DMS 273 treated with DMSO at 0.1 percent for 48 hours (cell line): ENCODE measurements at places on chromosomes 4 and X.

DNA sequence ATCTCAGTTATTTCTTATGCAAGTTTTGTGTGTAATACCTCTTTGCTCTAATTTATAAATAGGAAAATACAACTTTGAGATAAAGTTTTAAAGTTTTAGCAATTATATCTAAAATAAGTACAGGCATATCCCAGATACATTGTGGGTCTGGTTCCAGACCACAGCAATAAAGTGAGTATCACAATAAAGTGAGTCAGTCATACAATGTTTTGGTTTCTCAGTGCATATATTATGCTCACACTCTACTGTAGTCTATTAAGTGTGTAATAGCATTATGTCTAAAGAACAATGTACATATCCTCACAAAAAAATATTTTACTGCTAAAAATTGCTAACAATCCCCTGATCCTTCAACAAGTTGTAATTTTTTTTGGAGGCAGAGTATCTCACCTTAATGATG is 49.2 kb downstream of the ANAPC10 start:
- no peak for DNase-seq

- DNase-seq, result no peak
Observed at GRCh38 chr4:41205854-41206460, 8.4 kb downstream of the APBB2 start.

DNA sequence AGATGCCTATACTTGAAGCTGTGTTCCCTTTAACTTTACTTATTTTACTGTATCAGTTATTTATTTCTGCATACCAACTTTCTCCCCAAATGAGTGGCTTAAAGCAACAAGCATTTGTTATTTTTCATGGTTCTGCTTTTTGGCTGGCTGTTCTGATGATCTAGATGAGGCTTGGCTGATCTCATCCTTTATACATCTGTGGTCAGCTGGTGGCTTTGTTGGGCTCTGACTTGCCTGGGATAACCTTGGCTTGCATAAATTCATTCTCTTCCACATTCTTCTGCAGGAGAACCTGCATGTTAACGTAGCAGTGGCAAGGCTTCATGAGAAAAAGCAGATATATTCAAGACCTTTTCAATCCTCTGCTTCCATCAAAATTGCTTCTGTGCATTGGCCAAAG is 1317.6 kb downstream of the ADGRL3 start:
- DNase-seq, result no peak

DNA sequence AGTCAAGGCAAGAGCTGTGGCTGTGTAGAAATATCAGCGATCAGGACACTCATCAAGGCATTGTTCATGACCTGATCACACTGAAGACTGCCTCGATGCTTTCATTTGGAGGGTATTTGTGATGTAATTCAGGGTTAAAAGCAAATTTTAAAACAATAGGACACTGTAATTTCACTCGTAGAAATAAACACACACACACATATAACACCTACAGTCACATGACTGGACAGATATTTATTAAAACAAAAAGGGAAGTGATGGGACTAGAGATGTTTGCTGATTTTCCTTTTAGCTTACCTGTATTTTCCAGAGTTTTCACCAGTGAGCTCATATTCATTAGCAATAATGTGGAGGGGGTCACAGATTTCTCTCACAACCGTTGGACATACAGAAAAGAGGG is 51.1 kb upstream of the KDR start:
- DNase-seq, result no peak

DNA sequence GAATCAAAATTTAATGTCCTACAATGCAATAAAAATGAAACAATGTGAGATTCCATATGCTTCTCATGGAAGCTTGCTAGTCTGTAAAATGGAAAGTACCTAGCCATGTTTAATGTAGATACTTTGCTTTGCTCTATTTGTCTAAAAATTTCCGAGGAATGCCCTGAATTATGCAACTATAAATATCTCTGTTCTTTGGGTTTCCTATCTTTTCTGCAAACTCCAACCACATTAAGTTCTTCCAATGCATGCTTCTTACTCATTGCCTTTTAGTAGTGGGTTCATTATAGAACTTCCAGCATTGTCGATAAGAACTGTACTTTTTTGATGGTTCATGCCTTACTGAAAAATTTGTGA is 178.3 kb downstream of the RASL11B start:
- no peak for DNase-seq

DNA sequence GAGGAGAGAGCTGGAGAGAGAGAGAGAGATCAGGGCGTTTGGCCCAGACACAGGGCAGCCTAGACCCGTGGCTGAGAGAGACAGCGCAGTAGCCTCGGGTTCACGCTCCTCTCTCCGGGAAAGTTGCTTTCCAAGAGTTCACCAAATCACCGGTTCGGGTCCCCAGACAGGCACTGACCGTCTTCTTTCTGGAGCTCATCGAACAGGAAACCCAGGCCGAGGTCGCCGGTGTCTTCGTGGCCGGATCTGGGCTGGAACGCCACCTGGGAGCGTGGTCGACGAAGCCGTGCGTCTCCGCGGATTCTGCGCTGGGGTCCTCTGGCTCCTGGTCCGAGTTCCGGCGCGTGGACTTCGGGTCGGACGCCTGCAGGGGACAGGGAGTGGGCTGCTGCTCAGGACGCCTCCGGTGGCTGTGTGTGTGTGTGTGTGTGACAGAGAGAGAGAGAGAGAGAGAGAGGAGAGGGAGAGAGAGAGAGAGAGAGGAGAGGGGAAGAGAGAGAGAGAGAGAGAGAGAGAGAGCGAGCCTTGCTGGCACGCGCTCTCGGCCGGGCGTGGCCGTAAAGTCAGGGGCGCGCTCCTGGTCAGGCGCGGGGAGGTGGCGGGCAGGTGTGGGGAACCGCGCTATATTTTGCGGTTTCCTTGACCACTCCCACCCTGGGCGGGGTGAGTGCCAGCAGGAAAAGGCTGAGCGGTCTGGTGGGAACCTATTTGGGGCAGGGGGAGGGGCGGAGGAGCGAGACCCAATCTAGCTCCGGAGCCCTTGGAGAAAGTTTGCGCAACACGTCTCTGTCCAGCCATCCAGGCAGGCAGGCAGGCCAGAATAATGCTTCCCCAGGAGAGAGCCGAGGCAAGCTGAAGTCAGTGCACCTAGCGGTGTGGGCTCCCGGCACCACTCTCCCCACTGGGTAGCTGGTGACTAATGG is 62.1 kb downstream of the RHOXF2B start:
- DNase-seq, result no peak

DNA sequence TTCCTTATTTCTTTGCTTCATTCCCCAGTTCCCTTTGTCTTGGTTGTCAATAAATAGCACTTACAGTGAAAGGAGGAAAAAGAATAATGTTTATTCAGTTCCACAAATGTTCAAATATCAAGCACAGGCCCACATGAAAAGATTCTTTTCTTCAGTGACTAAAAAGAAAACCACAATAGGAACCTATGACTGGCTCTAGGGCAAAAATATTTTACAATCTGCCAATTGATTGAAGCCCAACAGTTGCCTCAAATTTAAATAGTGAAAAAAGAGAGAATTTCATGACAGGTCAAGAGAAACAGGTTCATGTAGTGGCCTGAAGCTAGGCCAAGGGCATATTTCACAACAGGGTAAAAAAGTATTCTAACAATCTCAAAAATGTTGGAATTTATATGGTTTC is 553.8 kb downstream of the CENPC start:
- DNase-seq, result no peak

GRCh38 chr4:123579961-123580360 is 183.4 kb downstream of the SPRY1 start:
- no peak for DNase-seq

- no peak for DNase-seq
Observed at GRCh38 chr4:31995943-31996901, 1276.1 kb downstream of the PCDH7 start.
